ENCODE measurements at places on chromosomes 3 and 15.

DNA sequence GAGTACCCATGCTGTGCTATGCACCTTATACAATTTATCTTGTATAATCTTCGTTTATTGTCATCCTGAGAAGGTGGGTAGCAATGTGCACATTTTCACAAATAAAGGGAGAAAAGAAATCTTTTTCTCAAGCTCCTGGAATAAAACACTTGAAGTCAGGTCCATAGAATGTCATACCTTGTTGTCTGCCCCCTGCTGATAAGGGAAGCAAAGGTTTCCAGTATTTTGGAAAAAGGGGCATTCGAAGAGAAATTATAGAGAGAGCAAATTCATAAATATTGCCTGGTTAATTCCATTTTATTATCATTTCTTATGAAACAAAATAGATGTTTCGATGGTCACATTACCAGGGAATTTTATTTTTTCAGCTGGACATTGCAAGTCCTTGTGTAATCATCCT lies 277.8 kb downstream of the RAP2B start:
- no peak for DNase-seq

DNA sequence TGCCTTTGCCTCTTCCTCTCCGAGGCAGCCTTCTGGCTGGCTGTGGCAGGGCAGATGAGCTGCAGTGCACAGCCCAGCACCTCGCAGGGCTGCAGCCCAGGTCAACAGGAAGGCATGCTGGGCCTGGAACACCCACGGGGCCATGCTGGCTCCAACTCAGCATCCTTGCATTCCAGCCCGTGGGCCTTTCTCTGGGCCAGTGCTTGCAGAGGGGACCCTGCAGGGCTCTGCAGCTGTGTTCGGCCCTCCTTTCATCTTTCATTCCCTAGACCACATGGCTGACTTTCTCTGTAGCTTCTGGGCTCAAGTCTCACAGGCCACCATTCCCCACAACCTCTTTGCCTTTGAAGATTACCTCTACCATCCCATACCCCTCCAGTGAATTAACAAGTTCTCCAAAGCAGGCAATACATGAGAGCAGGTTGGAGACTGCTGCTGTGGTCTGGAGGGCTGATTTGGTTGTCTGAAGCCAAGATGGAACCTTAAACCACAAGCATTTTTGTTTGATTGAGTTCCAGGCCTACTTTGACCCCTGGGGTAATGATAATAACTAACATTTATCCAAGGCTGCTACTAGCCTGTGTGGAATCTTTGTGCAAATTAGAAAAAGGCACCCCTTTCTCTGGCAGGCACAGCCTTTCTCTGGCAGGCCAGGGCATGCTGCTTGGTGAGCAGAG lies 5.9 kb downstream of the FAM131A start:
- DNase-seq = no peak

DNA sequence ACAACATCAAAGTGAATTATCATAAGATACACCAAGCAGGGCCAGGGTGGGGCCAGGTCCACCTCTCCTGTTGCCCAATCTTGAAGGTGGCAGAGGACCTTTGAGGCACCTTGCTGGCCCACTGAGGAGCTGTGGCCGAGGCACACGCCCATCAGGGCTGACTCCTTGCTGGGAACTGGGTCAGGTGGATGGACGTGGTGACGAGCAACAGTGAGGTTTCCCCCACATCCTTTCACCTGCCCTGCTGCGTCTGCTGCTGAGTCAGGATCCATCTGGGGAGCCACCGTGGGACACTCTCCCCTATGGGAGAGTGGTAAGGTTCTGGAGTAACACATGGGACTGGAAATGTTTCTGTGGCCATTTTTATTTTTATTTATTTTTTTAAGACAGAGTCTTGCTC lies 17.3 kb upstream of the FURIN start:
- peak; percentile 56 for DNase-seq

GRCh38 chr3:113695431-113695785 lies 1.0 kb downstream of the USF3 start:
- DNase-seq = no peak

DNA sequence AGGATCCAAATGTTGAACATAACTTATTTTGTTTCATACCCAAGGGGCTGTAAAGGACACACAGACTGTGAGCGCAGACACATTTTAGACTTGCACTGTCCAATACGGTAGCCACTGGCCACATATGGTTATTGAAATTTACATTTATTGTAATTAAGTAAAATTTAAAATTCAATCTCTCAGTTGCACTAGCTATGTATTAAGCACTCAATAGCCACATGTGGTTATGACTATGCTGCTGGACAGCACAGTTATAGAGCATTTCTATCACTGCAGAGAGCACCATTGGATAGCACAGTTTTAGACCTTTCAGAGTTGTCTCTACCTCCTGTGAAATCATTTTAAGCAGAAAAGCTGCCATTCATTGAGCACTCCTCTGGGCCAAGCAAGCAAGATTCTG lies 204.3 kb downstream of the ADAMTS9 start:
- DNase-seq = no peak

DNA sequence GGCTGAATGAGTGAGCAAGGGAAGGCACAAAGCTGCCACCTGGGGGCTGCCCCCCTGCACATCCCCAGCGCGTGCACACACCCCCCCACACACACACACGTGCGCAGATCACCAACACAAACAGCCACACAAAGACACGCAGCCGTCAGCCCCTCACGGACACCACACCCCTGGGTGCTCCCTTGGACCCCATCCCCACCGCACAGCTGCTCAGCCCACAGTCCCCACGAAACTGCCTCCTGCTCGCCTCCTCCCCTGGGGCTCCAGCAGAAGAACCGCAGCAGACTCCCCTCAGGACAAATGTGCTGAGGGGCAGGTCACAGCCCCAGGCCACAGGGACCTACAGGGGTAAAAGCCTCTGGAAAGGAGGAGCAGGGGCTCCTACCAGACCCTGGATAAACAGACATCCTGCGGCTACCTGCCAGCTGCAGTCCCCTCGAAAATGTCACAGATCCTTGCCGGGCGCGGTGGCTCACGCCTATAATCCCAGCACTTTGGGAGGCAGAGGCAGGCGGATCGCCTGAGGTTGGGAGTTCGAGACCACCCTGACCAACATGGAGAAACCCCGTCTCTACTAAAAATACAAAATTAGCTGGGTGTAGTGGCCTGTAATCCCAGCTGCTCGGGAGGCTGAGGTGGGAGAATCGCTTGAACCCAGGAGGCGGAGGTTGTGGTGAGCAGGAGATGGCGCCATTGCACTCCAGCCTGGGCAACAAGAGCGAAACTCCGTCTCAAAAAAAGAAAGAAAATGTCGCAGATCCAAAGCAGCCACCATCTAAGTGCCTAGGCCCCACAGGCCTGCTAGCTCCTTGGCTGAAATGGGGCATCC lies 6.5 kb downstream of the TWF2 start:
- peak; percentile 52 for DNase-seq

DNA sequence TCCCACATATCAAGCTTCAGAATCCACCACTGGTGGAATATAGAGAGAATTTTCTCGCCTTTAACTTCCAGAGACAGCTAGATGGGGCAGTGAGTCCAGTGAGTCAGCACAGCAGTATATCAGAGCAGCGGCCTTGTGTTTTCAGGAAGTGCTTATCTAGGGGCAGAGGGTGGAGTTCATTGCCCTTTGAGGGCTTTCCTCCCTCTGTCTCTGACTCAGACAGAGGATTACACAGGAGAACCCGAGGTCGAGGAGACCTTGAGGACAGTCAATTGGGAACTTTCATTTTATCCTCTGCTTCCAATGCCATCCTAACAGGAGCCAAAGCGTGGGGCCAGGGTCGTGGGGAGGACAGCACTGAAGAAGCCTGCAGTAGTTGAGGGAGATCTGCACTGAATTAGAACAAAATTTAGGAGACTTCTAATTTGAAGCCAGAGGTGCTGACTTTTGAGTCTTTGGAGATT lies 109.6 kb upstream of the UMPS start:
- DNase-seq = peak; percentile 36

DNA sequence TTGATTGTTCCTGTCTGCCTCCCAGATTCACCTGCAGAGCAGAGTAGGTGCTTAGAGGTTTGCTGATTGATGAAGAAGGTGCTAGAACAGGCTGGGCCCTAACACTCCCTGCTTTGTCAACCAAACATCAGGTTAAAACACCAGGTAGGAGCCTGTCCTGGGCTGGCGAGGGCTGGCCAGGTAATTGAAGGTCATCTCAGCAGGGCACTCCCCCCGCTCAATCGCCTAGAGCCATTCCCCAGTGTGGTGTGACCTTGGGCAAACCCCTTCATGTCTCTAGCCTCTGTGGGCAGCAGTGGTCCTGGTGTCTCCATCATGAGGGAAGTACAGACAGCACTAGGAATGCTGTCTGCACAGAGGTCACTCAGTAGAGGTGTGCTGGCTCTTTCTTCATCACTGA lies 88.3 kb downstream of the KLF15 start:
- no peak for DNase-seq

- DNase-seq = no peak
These were observed 204.1 kb downstream of the SSR3 start for GRCh38 chr3:156350781-156351180.

GRCh38 chr15:58985443-58985842 lies 2.0 kb upstream of the RNF111 start:
- no peak for DNase-seq

DNA sequence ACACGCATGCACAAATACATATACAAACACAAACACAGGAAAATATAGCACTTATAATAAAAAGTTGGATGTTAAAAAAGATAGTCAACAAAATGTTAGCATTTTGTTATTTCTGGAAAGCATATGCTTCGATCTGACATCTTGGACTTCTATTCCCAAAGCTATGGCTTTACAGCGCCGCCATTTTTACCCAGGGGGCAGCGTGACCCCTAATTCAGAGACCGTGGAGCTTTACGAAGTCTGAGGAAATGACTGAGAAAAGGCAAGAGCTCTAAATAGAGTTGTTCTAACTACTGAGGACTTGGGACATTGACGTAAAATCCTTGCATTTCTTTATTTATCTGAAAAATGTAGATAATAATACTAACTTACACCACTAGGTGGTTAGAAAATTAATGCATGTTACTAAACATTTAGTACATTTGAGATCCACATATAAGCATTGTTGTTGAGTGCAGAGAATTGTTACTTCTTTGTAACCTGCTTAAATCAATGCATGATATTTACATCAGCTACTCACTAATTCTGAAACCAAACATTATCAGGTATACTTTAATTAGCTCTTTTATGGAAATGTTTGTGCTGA lies 155.4 kb downstream of the TP63 start:
- no peak for DNase-seq

GRCh38 chr15:90261811-90262210 lies 3.7 kb upstream of the NGRN start:
- no peak for DNase-seq
